ENCODE measurements at places on chromosomes 1 and 21.
A peak's percentile ranks its signal among the peaks of the same experiment; 100 is the strongest.

DNA sequence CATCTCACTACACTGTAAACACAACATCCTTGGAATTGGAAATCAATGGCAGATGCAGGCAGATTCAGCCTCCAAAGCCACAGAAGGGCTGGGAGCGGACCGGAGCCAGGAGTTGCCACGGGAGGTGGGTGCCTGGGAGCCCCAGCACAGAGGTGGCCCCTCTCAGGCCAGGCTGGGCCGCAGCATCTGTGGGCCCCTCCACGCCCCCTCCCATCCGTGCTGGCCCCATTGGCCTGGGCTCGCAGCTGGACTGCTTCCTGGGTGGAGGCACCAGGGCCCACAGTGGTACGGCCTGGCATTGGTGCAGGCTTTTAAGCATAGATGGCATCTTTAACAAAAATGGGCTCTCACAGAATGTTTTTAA, 64.2 kb downstream of the SLX9 start:
- no peak for DNase-seq

DNA sequence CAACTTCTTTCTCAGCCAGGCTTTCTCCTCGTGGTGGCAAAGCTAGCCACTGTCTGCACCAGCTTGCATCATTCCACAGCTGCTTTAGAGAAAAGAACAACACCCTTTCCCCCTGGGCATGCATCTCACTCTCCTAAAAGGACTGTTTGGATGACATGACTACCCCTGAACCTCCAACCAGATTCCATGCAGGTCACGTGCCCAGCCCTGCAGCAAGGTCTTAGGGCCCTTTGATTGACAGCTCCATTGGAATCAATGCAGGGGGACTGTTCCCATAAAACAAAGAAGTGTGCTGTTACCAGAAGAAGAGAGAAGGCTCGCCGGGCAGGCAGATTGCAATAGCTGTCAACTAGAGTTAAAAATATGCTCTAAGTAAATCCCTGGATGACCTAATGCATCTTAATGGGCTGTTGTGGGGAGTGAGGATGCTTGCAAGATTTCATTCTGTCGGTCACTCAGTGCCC, 24.4 kb downstream of the KCNA2 start:
- no peak for DNase-seq

- DNase-seq: no peak
These were observed 55.9 kb downstream of the GON4L start for GRCh38 chr1:155801149-155801548.

- DNase-seq: no peak
These were observed 53.6 kb downstream of the KIF21B start for GRCh38 chr1:200969726-200970561.

DNA sequence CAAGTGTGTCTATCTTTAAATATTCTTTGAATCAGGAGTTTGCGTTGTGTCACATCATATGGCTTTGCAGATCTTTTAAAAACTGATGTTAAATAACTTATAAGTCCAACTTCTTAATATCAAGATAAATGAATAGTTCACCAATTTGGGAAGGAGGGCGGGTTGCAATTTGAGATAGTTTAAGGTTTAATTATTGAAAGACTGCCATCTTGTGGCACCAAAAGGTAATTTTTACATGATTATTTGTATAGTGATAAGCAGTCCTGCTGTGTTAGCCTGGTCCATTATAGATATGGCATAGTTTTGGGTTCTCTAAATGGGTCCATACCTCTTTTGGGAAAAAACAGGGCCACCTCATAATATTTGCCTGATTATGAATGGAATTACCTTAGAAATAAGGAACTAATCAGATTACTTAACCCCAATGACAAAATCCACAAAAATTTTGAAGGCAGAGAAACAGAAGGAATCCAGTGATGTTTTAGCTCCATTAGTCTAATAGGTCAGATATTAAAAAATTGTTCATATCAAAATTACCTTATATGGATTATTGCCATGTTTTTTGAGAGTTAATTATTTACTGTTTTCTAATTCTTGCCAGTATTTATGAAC, 64.3 kb downstream of the PRKAA2 start:
- no peak for DNase-seq

GRCh38 chr1:12776801-12777557, 3.4 kb downstream of the PRAMEF12 start:
- DNase-seq: no peak

DNA sequence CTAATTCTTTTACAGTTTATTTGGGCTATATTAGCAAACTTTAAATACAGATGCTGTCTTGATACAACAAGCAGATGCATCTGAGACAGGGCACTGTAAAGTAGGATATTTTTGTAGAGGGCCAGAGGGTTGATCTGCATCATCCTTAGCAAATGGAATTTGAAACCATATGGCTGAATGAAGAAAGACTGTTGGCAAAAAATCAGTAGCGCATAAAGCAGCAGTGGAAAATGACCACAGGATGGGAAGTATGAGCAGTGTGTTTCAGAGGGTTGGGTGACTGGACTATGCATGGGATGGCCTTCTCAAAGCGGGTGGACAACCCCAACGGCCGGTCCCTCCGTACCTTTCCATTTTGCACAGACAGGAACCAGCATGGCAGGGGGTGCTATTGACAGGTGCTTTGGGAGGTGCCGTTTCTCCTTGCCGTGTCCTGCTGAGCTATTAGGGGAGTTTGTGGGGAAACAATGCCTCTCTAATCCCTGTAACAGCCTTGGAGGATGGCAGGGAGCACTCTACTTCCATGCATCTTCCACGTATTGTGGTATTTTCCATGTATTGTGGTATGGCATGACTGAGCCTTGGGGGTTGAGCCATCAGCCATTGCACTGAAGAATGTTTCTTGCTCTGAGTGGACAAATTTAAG, 5.9 kb downstream of the LRRC8B start:
- no peak for DNase-seq

- no peak for DNase-seq
These were observed 20.4 kb downstream of the TINAGL1 start for GRCh38 chr1:31596737-31597097.

GRCh38 chr1:20609541-20609940, 20.6 kb downstream of the CDA start:
- no peak for DNase-seq

- no peak for DNase-seq
These were observed 352.5 kb downstream of the NUF2 start for GRCh38 chr1:163674236-163674635.

GRCh38 chr1:88892357-88892877, 1.1 kb upstream of the GTF2B start:
- no peak for DNase-seq

DNA sequence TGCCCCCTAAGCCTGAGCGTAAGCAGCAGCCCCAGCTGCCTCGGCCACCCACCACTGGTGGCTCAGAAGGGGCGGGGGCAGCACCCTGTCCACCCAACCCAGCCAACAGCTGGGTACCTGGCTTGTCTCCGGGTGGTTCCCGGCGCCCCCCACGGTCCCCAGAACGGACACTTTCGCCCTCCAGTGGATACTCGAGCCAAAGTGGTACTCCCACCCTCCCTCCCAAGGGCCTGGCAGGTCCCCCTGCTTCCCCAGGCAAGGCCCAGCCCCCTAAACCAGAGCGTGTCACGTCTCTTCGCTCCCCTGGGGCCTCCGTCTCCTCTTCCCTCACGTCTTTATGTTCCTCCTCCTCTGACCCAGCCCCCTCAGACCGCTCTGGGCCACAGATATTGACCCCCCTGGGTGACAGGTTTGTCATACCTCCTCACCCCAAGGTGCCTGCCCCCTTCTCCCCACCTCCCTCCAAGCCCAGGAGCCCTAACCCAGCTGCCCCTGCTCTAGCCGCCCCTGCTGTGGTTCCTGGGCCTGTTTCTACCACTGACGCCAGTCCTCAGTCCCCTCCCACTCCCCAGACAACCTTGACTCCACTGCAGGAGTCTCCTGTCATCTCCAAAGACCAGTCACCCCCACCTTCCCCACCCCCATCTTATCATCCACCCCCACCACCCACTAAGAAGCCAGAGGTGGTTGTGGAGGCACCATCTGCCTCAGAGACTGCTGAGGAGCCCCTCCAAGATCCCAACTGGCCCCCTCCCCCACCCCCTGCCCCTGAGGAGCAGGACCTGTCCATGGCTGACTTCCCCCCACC, 46.2 kb downstream of the YARS1 start:
- no peak for DNase-seq

DNA sequence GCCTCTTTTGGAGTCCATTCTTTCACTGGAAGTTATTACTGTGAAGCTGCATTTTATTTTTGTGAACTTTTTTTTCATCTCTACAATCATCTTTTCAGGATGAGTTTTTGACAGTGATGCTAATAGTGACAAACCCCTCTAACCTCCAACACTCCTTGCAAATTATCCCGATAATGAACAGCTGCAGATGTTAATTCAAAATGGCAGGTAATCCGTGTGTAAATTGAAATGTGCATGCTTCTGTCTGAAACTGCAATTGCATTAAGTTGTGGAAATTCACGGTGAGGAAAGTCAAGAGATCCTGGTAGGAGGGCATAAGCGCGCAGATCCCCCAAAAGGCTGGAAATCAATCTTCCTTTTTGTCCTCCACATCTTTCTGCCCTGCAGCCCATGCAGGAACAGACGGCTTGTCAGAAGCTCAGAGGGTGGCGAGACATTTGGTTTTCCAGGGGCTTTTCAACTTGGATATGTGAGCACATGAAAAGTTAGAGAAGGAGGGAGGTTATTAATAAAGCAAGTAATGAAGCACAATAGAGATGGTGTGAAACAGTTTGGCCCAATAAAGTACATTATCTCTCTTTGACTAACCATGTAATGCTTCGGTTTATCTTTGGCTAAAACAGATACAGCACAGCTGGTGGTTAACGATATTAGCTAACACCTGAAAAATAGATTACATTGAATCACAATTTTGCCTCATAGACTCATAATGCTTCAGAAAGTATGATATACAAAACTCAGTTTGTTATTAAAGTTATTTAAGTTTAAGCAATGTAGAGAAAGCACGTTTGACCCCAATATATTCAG, 143.5 kb upstream of the COA6 start:
- DNase-seq: no peak

DNA sequence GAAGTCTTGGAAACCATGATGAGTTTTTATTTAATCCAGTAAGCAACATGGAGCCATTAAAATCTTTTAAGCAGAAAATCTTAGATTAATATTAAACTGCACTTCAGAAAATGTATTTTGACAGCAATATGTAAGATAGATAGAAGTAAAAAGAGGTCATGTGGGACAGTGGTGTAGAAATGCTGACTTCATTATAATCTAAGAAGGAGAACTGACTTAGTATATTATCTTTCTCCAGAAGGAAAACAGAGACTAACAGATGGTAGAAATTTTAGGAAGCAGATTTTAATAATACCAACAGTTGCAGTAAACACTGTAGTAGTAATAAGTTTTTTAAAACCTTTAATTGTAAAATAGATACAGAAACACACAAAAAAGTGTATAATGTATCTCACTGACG, 272.9 kb downstream of the TPR start:
- no peak for DNase-seq

- DNase-seq: no peak
These were observed 78.4 kb upstream of the DNAJC6 start for GRCh38 chr1:65230731-65231481.

DNA sequence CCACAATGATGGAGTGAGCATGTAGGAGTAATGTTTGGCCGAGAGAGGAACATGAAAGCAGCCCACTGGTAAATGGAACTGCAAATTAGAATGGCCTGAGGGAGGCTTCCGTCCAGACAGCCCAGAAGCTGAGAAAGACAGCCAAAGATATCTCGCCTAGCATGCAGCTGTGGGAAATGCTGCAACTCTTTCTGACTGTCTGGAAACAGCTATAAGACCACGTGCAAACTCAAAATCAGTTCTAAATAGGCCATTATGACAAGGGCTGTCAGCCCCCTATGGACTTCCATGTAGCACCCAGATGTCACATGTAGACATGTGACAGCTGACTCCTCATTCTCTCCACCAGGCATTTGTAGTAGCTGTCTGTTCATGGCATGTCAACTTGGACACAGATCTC, 62.9 kb upstream of the ATP1A1 start:
- no peak for DNase-seq

DNA sequence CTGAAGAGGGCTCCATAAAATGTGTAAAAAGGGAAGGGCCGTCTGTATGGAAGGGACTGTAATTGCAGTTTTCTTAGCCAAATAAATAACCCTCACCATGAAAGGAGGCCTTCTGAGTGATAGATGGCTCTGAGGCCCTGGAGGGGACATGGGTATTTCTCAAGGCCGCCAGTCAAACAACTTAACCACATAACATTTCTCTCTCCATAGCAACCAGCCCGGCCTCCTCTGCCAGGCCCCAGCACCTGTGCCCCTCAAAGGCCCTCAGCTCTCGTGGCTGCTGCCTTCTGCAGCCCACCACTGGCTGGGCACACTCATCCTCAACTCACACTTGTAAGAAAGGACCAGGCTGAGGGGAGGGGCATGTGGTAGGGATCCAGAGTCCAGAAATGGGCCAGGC, 57.0 kb upstream of the GJB5 start:
- DNase-seq: no peak

DNA sequence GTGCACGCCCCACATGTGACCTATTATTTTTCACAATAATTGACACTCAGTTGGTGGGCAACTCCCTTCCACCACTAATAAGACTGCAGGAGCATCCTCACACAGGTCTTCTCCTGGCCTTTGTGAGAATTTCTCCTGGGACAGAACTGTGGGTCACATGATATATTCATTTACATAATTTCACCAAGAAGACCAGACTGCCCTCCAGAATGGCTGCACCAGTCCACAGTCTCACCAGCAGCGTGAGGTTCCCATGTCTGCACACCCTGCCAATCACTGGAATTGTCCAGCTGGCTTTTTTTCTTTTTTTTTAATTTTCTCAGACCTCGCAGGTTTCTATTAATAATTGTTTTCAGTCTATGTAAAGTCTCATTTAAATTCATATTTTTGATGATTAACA, 41.3 kb downstream of the ATP1A1 start:
- DNase-seq: no peak

DNA sequence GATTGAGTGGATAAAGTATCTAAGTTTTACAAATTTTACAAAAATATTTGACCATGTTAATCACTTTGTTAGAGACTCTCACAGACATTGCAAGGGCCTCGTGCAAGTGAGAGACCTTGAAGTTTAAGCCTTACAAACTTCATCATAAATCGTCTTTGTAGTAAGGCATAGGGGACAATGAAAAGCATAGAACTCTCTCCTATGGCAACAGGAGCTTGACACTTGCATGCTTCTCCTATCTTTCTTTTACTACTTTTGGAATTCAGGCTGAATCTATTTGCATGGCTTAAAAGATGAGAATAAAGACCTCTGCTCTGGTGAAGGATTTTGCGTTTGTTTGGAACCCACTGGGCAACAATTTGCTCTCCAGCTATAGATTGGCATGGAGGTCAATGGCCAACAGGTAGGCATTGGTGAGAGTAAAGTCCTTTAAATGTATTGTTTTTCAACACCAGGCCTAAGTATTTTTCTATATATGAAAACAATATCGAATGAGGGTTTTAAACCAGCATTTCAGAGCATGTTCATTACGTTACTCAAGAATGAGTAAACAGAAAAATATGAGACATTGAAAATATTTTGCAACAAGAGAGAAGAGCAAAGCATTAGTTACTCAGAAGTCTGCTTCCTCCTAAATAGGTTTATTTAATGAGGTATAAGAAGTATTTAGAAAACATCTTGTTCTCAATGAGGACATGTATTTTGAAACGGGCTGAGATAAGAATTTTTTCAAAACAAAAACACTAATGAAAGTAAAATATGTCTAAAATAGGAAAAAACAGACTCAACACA, 192.2 kb downstream of the TGFB2 start:
- DNase-seq: no peak

GRCh38 chr21:42843056-42843455, 36.3 kb downstream of the WDR4 start:
- no peak for DNase-seq

GRCh38 chr1:46244656-46245371, 2.7 kb upstream of the RAD54L start:
- DNase-seq: no peak

GRCh38 chr1:245153081-245153551, 1.7 kb upstream of the KIF26B start:
- DNase-seq: peak; percentile 47
